Stimulated activated CD8-positive, alpha-beta memory T cell treated with anti-CD3 and anti-CD28 coated beads, Interleukin-15, amount 100 ng/mL, for 4 hours (primary cell): ENCODE measurements at places on chromosomes 2 and 18.

GRCh38 chr2:131584940-131585339 is 57.3 kb downstream of the CCDC74A start:
- DNase-seq: no peak

- DNase-seq: no peak
Observed at GRCh38 chr2:232363784-232364615, 14.6 kb upstream of the ALPP start.

DNA sequence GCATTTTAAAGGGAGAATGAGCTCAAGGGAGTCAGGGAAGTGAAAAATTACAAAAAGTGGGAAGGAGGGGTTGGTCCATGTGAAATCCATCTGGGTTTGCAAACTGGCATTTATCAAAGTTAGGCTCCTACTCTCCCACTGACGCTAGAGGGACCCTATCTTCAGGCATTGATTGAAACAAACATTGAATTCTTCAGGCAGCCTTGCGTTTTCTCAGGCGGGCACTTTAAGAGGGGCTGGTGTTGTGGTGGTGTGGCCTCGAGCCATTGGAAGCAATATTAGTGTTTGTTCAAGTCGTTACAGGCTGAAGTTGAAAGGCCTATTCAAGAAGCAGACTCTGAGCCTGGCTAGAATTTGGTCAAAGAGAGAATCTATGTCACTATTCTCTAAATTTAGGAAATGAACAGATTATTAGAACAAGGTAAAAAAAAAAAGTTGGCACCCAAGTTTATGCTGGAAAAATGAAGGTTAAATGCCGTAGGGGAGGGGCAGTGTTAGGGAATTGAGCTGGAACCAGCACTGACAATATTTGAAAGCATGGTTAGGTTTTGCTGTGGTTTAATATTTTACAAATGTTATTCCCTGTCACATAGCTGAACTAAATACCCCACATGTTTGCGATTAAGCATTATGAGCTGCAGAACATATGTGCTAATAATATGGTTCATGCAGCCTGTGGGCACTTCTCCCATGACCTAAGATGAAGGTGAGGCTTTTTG is 36.8 kb downstream of the STON1 start:
- no peak for DNase-seq

- DNase-seq: no peak
Observed at GRCh38 chr2:146370826-146371225, 1474.0 kb upstream of the ACVR2A start.

DNA sequence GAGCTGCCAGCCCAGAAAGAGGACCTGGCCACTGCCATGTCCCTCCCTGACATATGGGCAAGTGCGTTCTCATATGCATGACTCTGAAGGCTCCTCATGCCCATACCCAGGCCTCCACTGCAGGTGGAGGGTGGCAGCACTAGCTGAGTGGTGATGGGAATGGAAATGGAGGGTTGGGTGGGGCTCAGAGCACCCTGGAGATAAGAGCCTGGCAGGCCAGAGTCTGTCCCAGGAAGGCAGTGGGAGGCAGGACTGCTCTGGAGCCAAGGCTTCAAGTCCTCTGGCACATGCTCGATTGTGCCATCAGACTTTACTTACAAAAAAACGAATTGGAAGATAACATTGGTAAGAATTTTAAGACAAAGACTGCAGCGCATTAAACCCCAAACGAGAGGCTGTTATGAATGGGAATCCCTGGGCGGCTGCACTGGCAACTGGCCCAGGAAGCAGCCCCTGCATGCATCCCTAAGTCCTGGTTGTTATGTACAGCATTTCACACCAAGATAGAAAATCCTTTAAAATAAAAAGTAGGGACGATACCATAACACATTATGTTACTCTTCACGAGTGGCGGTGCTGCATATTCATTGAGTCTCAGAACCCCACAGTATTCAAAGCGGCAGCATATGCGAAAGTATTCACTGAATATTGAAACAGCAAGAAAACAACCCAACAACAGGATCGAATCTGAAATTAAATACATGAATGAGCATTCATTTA is 81.7 kb upstream of the FAM98A start:
- DNase-seq: no peak

DNA sequence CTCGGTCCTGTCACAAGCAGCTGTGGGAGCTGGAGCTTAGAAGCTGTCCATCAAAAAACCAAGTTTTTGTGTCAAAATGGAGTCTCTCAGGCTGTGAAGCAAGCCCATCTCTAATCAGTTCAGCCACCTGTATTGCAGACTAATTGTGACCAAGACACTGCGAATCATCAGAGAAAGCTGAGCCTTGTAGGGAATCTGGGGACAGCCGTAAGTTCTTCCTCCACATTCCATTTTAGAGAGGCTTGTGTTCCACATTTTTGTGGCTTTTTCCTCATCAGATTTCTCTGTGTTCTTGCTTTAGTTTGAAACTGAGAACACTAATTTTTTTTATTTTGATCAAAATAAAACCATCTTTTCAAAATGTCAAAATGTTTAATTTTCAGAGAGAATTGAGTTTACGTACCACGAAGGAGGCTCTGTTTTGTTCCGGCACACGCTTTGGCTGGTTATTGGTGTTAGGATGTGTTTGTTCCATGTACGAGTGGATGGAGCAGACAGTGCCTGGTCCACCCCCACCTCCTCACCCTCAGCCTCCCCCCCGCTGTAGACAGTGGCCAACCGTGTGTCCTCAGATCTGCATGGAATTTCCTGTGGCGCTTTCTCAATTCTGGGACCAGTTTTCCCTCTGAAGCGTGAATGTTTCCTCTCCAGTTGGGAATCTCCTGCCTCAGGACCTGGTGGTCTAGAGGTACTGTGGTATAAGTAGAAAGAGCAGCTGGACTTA is 140.8 kb downstream of the AGAP1 start:
- DNase-seq: no peak

- no peak for DNase-seq
Observed at GRCh38 chr2:218079943-218080913, 11.2 kb downstream of the RUFY4 start.

DNA sequence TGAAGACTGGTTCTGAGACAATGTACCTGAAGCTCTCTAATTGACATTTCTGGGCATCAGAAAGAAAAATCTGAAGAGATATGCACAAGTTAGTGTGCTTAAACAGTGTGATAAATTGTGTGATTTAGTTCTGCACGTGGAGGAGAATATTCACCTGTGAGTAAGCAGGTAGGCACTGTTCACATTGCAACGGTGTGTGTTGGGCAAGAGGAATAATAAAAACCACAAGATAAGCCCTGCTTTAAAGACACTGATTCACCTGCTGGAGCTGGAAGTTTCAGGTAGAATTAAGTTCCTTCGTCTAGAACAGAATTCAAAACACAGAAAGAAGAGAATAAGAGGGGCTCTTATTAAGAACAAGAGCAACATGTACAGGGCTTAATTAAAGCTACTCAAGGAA is 864.3 kb upstream of the SOX11 start:
- DNase-seq: no peak

DNA sequence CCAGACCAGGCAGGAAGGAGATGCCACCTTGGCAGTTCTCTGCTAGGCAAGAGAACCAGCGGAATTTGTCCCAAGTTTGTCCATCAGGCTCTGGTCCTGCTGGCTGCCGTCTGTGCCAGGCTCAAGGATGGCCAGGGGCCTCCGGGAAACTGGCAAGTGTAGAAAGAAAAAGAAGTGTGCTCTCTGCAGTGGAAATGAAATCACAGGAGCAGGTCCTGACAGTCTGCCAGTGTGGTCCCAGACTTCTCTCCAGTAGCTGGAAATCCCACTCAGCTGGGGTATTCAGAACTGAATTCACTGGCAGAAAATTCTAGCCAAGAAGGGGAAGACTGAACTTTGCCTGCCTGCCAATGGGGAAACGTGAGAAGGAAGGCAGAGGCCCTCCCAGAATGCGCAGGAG is 91.0 kb downstream of the STPG4 start:
- no peak for DNase-seq

GRCh38 chr2:44009136-44009735 is 13.4 kb upstream of the LRPPRC start:
- no peak for DNase-seq

DNA sequence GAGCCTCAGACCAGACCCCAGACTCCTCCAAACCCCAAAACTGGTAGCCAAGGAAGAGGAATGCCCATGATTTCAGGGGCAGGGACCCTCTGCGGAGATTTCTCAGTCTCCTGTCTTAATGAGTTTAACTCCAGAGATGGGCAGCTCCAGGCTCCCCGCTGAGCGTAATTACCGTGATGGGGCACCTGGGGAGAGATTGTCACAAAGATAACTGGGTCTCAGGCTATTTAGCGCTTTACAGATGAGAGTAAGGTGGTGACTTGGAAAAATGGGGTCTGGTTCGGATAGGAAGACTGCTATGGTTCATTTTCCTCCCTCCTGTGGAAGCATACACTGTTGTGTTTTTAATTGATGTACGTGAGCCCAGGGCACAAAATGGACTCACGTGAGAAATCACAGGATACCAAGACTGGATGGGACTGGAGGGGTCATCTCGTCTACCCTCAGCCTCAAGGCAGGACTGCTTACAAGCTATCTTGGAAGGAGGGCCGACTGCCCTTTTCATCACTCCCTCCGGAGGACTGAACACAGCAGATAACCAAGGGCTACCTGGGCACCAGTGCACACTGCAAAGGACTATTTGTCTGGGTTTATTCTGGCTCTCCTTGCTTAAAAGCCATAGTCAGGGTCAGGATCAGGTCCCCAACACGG is 427.8 kb downstream of the ZNF521 start:
- DNase-seq: no peak

- DNase-seq: no peak
Observed at GRCh38 chr2:160970052-160970965, 189.9 kb upstream of the TANK start.

DNA sequence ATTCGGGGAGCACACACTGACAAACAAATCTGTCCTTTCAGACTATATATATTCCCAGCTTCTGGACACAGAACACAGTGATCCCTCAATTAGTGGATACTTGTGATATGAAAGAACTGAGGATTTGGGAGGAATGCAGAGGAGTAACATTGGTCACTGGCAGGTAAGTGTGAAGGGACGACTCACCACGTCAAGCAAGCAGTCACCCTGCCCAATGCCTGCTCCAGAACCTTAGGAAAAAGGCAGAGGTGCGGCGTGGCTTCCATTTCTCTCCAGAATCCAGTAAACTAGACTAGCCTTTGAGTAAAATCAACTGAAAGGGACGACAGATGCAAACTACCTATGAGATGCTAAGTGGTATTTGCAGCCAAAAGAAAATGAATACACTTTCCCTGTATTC is 1.1 kb downstream of the CCDC93 start:
- no peak for DNase-seq

GRCh38 chr2:9050122-9050809 is 46.8 kb upstream of the MBOAT2 start:
- no peak for DNase-seq

GRCh38 chr18:22846088-22846683 is 86.9 kb upstream of the RBBP8 start:
- no peak for DNase-seq

DNA sequence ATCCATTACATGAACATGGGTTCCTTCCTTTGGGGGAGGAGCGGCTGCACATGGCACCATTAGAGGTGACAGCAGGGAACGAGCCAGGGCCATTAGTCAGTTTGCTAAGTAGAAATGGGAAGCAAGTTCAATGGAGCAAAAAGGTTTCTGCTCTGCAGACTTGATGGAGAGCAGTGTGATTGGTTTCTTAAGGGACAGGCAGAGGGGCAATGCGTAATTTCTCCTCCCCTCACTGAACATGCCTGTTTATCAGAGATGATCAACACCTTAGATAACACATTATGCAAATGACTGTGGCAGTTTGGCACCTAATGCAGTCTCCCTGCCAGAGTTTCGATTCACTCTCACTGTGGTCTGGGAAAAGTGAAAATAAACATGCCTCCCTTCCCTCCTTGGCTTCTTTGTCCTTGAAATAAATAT is 414.5 kb downstream of the STK39 start:
- DNase-seq: no peak
